ENCODE measurements at places on chromosomes 12 and 14. TPM values are rescaled to one million over a fixed set of nuclear protein-coding genes. Genes with fewer than 3 reads are reported as not detected.

Gene GPR65
- polyA plus RNA-seq, result 0.53 TPM

- DNase-seq, result no peak
Observed at GRCh38 chr14:95523051-95523814, 6.8 kb upstream of the SYNE3 start.

- no peak for DNase-seq
Observed at GRCh38 chr14:65703521-65703920, 291.0 kb downstream of the FUT8 start.

Gene ARHGEF25
- 36.6 TPM for polyA plus RNA-seq

- no peak for DNase-seq
Observed at GRCh38 chr12:123071857-123072256, 79.0 kb downstream of the PITPNM2 start.

GRCh38 chr14:95041477-95042020 is 115.8 kb downstream of the DICER1 start:
- no peak for DNase-seq

Gene GLI1
- 16.2 TPM for polyA plus RNA-seq

DNA sequence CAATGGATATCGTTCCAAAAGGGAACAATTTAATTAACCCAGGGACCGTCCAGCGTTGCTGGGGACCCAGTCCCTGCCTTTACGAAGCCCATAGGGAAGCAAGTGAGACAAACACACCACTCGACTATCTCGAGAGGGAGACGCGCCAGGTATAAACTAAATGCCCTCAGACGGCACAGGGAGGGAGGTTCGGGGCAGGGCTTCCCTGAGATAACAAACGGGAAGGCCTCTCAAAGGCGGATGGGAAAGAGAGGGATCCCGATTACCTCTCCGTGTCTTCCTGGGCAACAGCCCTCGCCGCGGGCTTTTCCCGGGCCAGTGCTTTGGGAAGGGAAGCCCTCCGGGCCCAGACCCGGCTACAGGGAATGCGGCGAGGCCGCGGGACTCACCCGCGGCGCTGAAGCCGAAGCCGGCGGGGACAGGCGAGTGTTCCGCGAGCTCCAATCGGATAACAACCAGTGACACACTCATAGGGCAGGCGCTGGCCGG is 390 bp downstream of the BRAP start:
- DNase-seq, result no peak

Gene USP15
- polyA plus RNA-seq, result 49.0 TPM

DNA sequence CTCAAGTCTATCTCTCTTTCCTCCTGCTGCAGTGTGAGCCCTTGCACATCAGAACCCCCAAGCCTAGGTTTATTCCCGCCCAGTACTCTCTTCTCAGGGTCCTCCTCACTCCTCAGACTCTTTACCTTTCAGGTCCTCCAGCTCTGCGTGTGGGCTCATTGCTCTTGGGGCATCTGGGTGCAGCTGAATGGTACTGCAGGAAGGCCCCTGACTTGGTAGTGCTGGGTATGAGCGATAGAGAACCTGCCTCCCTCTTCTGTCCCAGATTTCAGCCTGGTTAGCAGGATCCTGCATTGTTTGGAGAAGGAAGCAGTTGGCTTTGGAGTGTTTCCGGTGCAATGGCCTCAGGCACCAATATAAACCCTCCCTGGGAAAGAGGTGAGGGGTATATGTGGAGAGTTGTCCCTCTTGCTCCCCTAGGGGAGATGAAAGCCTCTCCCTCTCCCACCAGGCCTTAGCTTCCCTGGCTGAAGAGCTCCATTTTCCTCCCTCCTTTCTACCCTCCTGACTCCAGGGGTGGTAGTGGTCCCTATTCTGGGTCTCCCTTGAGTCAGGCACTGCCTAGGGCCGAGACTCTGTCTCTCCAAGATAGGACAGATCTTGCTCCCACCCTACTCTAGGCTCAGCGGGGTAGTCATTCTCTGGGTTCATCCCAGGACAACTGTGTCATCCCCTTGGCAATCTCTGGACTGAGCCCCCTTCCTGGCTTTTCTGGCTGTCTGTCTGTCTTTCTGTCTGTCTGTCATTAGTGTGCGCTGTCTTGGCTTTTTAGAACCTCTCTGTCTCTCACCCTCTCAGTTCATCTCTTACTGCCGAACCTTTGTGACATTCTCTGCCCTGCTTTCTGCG is 3.8 kb downstream of the LRP1 start:
- DNase-seq, result no peak

Gene SLC4A8
- polyA plus RNA-seq, result 4.6 TPM

DNA sequence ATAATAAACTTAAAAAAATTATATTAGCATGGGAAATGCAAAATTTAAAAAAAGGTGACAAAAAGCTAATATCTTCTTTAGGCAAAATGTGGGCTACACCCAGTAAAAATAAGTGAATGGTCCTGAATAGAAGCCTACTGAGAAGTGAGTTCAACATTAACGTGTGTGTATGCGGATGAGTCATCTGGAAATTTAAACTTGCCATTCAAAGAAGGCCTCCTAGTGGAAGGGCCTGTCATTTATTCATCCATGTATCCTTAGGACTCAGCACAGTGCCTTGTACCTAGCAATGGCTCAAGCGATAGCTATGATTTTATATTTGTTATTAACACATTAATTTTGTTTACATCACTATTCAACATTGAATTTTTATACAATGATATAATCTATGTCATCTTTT is 226.2 kb downstream of the NUBPL start:
- DNase-seq, result no peak

DNA sequence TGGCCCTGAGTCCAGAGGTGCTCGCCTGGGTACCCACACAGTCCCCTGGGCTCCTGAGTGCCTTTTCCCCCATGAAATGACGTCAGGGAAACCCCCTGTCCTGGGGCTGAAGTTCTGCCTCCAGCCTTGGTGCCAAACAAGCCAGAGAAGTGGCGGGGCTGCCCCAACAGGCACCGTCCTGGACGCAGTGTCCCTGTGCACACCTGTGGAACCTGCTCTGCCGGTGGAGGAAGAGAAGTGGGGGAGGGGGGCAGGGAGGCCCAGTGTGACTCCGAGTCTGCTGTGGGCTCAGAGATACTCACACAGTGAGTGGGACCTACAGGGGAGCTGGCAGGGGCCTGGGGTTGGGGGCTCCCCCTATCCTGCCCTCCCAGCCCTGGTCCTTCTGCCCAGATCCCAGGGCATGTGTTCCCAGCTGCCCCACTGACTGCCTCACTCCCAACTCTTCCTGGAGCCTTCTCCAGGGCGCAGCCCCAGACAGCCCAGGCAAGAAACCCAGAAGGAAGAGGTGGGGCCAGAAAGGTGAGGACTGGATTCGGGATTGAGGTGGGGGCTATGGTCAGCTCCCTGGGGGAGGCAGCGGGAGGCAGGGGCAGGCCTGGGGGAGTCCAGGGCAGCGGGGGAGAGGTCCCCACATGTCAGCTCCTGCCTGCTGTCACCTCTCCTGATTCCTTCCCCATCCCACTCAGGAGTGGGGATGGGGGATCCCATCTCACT is 24.7 kb downstream of the CCDC85C start:
- no peak for DNase-seq

- no peak for DNase-seq
Observed at GRCh38 chr14:90985601-90986242, 74.7 kb downstream of the RPS6KA5 start.

DNA sequence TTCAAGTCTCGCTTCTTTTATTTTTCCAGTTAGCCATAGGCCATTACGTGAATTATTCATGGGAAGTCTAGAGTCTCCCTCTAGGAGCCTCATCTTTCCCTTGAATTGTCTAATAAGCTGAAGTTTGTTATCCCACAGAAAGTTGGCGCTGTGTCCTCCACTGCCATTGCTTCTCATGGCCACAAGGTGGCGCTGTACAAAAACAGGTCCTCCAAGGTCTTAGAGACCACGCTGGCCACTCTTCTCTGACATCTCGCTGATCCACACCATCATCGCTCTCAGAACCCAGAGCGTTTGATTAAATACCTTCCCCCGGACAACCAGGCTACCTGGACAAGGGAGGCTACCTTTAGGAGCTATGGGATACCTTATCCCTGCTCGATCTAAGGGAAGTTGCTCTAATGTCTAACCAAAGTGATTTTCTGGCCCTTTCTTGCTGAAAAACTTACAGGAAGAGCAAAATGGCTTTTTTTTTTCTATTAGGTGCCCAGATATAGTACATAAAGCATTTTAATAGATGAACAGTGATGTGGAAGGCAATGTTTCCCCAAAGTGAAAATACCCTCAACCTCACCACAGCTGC is 110.0 kb downstream of the CCDC60 start:
- no peak for DNase-seq

Gene BDKRB1
- polyA plus RNA-seq, result 0.20 TPM

DNA sequence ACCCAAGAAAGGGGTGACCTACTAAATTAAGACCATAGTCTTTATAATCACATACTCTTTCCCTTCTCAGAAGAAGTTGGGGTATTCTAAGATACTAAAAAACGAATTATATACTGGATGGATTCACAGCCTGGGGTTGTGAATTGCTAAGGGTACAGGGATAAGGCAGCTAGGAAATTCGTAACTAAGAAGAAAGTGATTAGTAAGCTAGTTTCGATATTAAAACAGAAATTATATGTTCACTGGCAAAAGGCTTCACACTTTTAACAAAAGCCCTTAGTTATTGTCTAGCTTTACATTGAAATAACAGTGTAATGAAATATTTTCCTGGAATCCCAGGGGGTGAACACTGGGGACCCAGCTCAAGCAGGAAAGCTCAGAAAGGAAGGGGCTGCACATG is 35.5 kb upstream of the DYRK2 start:
- DNase-seq, result no peak

GRCh38 chr14:23043754-23044153 is 1.7 kb downstream of the PSMB11 start:
- no peak for DNase-seq

DNA sequence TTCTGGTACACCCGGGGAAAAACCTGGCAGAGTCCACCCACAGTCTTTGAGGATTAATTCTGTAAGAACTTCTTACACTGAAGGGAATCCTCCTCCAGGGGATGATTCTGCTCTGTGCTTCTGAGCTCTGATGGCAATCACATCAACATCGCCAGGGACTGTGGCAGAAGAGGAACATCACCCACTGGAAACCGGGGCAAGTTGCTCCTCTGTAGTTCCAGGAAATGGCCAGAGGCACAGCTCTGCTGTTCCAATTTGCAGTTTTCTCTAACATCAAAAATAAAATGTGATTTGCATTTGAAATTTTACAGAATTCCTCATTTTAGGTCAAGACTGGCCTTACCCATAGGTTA is 207.6 kb downstream of the DAD1 start:
- no peak for DNase-seq

GRCh38 chr14:90330203-90331196 is 1.2 kb downstream of the NRDE2 start:
- DNase-seq, result no peak

Gene EIF2S3B
- polyA plus RNA-seq, result 9.5 TPM

- DNase-seq, result peak; percentile 41
Observed at GRCh38 chr14:81710232-81710845, 176.7 kb upstream of the SEL1L start.

Gene KCNK13
- polyA plus RNA-seq, result 0.08 TPM
